ENCODE measurements at places on chromosomes 6 and 20.
A peak's percentile ranks its signal among the peaks of the same experiment; 100 is the strongest.

GRCh38 chr20:47129306-47129705 is 227.2 kb downstream of the ZMYND8 start:
- peak; percentile 29 for DNase-seq

- DNase-seq: no peak
Measured at GRCh38 chr6:121652726-121653623, 217.5 kb downstream of the GJA1 start.

- no peak for DNase-seq
Measured at GRCh38 chr20:38725931-38726803, 1.9 kb downstream of the SLC32A1 start.

- no peak for DNase-seq
Measured at GRCh38 chr6:166644681-166645080, 17.6 kb upstream of the RPS6KA2 start.

DNA sequence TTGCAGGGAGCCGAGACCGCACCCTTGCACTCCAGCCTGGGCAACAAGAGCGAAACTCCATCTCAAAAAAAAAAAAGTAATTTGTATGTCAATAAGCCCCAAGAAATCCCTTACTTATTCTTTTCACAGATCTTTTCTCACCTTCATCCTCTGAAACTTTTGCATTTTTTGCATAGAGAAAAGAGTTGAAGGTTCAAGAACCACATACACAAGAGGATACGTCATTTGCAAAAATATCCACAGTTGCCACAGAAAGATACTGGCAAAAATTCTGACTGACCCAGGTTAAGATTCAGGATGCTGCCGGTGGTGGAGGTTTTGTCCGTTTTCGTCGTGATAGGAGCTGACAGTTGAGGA is 94.5 kb downstream of the ZMYND8 start:
- no peak for DNase-seq

GRCh38 chr6:45027126-45027525 is 301.0 kb upstream of the RUNX2 start:
- no peak for DNase-seq

- no peak for DNase-seq
Measured at GRCh38 chr6:145119081-145119480, 616.2 kb downstream of the EPM2A start.

DNA sequence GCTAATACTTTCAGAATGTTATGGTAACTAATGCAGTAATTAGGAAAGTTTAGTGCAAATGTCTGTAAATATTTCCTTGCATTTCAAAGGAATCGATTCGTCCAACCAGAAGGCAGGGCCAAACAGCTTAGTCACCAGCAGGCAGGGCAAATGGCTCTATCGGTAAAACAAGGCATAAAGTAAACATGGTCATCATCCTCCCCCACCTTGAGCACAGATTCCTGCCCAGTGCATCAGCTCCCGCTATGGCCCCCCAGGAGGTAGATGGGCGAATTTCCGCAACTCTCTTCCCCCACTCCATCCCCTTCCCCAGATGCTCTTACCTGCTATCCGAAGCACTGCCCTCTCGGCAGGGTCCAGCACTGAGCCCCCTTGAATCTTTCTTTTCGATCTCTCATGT is 103.8 kb upstream of the BEND6 start:
- DNase-seq: no peak

GRCh38 chr20:51583073-51583472 is 40.6 kb upstream of the NFATC2 start:
- no peak for DNase-seq

GRCh38 chr6:160428069-160428430 is 79.9 kb downstream of the SLC22A3 start:
- DNase-seq: no peak

- no peak for DNase-seq
Measured at GRCh38 chr6:26260725-26261490, 104.1 kb upstream of the BTN3A2 start.

DNA sequence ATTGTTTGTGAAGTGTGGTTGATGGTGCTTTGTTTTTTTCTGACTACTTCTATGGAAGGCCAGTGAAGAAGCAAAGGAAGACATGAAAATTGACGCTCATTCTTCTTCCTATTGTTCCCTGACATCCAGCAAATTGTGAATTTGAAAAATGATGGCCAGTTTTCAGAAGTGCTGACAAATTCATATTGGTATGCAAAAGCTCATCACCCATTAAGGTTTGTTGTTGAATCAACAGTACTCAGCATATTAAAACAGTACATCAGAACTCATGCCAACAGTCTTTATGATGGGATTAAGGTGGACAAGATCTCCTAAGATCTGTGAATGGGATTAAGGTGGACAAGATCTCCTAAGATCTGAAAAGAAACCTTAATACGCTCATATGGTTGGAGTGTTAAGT is 1.0 kb upstream of the MTG2 start:
- no peak for DNase-seq

GRCh38 chr6:35484921-35485392 is 11.9 kb downstream of the TEAD3 start:
- no peak for DNase-seq

GRCh38 chr6:41877051-41877680 is 18.0 kb downstream of the USP49 start:
- DNase-seq: no peak

GRCh38 chr6:6001443-6001842 is 5.3 kb downstream of the NRN1 start:
- no peak for DNase-seq

DNA sequence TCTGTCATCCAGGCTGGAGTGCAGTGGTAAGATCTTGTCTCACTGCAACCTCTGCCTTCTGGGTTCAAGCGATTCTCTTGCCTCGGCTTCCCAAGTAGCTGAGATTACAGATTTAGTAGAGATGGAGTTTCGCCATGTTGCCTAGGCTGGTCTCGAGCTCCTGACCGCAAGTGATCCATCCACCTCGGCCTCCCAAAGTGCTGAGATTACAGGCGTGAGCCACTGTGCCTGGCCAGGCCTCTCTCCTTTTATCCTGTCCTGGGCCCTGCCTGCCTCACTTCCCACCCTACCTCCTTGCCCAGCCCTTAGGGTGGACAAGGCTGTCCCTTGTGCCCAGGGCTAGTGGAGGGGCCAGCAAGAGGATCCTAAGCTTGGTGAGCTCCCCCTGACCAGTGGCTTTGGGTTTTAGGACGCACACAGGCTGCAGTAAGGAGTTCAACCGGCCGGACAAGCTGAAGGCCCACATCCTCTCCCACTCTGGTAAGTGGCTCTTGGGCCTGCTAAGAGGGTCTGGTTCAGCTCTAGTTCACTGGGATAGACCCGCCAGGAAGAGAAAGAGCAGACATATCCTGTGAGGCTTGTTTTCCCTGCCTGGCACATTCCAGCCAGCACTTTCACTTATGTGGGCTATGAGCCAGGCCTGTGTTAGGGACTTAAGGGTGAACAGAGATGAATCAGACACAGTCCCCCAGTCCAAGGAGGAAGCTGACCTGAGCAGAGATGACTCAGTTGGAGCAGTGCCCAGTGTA is 21.9 kb upstream of the CHMP4B start:
- DNase-seq: peak; percentile 57

DNA sequence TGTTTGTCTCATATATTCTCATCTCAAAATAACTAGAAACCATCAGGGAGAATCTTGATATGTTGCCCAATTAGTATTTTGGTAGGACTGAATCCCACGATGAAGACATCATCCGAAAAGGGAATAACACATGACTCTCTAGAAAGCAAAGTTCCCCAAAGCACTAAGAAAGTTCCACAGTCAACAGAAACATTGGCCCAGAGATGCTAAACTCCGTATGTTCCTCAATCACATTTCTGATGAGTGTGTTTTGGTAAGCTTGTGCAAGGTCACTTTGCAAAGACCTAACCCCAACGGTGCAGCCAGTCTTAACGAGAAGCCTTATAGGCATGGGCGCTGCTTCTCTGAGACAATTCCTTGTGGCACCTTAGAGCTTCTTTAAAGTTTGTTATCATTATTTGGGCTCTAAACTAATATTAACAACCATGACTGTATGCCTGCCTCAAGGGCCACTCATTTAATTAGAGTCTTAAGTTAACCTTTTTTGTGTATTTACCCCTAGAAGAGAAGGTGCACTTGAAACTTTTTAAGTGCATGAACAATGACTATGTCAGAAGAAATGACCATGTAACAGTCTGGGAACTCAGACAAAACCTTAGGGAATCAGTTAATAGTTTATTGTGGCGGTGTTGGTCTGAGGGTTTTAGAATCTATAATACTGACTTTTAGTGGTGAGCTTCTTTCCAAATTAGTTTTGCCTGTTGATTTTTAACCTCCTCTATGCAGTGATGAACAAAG is 202.0 kb upstream of the RAB32 start:
- DNase-seq: no peak

DNA sequence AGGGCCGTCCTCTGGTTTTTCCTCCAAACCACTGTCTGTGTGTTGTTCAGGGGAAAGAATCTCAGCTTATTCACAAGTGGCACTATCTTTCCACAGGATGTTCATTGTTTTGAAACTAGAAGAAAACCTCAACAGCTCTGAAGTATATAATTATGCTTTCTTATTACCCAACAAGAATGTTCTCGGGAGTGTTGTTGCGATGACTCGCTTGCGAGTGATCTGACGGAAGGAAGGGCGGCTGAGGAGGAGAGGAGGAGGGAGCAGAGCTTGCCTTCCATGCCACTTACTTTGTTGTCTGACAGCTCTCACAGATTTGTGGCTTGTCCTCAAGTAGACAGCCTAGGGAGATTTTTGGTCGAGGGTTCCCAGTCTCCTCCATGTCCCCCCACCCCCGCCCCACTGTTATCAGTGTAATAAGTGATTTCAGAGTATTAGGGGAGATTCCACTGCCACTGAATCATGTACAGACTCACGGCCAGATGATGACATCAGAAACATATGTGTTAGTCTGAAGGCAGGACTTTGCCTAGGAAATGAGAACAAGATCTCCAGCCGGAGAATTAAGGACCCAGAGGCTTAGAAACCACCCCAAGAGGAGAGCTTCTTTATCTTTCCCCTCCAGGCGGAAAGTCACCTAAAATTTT is 80.7 kb upstream of the CCN6 start:
- no peak for DNase-seq

Data from posterior vena cava (tissue), 2 donors.